ENCODE measurements at places on chromosomes 1 and 21. TPM values are rescaled to one million over a fixed set of nuclear protein-coding genes. Genes with fewer than 3 reads are reported as not detected.

GRCh38 chr1:17081439-17081838 is 27.6 kb upstream of the SDHB start:
- DNase-seq: no peak

Gene FOXO6
- total RNA-seq: 2.5 TPM

- no peak for DNase-seq
These were observed 18.5 kb downstream of the RIIAD1 start for GRCh38 chr1:151739590-151740355.

GRCh38 chr1:229224308-229224707 is 46.6 kb upstream of the RAB4A start:
- no peak for DNase-seq

All from Panc1 (cell line).